KBM-7 (cell line): ENCODE measurements at places on chromosomes 12 and 14.

GRCh38 chr12:112812600-112813406, 21.3 kb downstream of the RPH3A start:
- DNase-seq, result no peak

GRCh38 chr14:68655911-68656316, 137.0 kb downstream of the ZFP36L1 start:
- no peak for DNase-seq

GRCh38 chr14:22776215-22776614, 9.7 kb downstream of the OXA1L start:
- DNase-seq, result no peak

DNA sequence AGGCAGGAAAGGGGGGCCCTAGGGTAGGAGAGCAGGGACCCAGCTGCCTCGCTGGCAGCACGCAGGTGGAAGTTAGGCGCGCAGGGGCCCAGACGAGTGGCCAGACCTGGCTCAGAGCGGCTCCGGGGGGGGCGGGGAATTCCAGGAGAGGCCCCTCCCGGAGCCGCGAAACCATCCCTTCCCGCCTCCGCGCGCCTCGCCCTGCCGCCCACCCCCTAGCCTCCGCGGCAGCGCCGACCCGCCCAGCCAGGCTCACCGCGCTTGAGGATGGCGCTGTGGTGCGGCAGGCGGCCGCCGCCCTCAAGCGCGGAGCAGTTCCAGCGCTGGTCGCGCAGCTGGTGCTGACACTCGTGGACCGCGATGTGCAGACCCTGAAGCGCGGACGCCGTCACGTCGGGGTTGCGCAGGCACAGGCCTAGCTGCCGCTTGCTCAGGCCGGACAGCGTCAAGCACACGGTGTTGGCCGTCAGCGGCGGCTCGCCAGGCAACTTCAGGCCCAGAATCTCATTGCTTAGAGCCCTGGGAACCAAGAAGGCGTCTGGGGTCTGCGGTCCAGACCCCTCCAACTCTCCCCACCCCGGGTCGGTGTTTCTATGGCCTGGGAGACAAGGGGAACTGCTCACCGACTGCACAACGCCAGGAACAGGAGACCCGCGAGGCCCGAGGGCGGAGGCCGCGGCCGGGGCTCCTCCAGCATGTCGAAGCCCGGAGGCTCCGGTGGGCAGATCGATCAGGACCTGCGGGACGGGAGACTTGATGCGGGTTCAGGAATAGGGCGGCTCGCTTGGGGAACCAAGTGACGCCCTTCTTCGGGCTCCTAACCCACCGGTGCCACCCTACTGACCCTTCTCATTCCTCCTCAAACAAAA, 1.5 kb downstream of the WNT10B start:
- no peak for DNase-seq

DNA sequence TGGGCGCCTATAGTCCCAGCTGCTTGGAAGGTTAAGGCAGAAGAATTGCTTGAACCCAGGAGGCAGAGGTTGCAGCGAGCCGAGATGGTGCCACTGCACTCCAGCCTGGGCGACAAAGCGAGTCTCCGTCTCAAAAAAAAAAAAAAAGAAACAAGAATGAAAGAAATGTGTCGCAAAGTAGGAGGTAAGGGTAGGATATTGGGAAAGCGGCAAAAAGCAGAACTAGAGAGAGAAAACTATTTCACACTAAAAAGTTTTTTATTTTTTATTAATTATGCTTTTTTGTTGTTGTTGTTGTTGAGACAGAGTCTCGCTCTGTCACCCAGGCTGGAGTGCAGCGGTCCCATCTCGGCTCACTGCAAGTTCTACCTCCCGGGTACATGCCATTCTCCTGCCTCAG, 17.7 kb downstream of the SBNO1 start:
- DNase-seq, result no peak

- no peak for DNase-seq
These were observed 18.6 kb downstream of the PPTC7 start for GRCh38 chr12:110564471-110564991.

DNA sequence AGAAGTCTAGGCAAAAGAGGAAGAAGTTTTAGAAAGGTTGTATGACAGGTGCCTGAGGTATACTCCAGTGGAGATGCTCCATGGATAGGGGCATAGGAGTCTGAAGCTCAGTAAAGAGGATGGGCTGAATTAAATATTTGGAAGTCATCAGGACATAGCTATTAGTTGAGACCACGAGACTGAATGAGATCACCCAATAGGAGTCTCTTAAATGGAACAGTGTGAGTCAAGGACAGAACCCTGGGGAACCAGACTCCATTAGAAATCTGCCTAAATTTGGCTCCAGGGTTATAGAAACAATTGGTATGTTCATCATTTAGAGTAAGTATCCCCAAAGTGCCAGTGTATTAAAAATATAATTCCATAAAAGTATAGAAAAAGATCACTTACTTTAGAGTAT, 172.6 kb downstream of the PRKCH start:
- no peak for DNase-seq

- no peak for DNase-seq
These were observed 299.6 kb downstream of the PCNX1 start for GRCh38 chr14:71206766-71207371.

DNA sequence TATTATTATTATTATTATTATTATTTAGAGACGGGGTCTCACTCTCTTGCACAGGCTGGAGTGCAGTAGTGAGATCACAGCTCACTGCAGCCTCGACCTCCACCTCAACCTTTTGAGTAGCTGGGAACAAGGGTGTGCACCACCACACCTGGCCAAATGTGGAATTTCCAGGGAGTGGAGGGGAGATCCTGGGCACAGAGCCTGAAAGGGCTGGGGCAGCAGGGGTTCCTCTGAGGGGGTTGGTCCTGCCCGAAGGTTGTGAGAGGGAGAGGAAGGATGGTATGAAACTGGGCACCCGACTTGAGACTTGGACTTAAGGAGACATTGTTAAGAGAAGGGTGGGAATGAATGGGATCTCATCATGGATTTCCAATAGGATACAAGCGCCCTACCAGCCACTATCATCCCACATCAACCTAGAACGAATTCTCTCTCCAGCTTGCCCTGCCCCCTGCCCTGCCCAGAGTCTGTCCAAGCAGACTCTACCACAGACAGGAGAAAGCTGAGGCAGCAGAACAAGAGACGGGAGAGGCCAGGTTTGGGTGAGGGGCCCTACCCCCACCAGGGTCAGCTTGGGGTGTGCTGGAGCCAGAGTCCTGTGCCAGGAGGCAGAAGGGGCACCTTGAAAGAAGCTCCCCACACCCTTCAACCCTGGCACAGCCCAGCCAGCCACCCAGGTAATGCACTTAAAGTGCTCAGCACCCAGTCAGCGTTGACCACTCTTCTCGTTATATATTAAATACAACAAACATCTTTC, 2.4 kb upstream of the DYNC1H1 start:
- DNase-seq, result no peak

GRCh38 chr12:13044002-13044905, at the start of gene FAM234B:
Gene FAM234B, plus strand, starts transcription at chr12:13044381. Its CDS starts 23 bp downstream, at chr12:13044404.
- peak; percentile 76 for DNase-seq

GRCh38 chr12:45458854-45459807, 243.2 kb downstream of the ANO6 start:
- no peak for DNase-seq

GRCh38 chr14:103735815-103736545, 20.4 kb downstream of the ZFYVE21 start:
- DNase-seq, result no peak

- no peak for DNase-seq
These were observed 45.5 kb downstream of the PPM1A start for GRCh38 chr14:60294411-60295069.

GRCh38 chr12:43318021-43318420, 234.0 kb downstream of the ADAMTS20 start:
- no peak for DNase-seq

DNA sequence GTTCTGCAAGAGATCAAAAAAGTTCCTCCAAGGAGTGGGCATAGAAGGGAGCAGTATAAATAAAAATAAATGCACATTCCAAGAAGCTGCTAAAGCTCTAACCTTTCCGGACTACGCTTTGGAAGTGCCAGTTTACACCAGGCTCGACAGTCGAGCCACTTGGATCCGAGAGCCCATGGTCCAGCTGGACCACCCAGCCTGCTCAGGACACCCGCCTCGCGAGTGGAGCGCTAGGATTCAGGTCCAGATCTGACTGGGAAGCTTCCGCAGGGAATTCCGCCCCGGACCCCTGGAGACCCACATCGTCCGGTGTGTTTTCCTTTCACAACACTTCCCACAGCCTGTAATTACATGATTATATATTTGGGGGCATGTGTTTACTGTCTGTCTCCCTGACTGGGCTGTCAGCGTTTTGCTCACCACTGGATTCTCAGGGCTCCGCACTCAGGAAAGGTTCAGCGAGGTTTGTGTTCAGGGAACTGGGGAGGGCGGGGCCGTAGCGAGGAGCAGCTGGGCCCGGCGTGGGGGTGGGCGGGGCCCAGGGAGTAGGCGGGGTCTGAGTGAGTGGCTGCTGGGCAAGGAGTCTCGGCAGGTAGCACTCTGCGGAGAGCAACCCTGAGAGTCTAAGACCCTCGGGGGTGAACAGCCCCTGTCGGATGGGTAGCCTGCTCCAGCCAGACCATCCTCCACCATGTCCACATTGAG, 52.3 kb upstream of the TMEM263 start:
- no peak for DNase-seq

DNA sequence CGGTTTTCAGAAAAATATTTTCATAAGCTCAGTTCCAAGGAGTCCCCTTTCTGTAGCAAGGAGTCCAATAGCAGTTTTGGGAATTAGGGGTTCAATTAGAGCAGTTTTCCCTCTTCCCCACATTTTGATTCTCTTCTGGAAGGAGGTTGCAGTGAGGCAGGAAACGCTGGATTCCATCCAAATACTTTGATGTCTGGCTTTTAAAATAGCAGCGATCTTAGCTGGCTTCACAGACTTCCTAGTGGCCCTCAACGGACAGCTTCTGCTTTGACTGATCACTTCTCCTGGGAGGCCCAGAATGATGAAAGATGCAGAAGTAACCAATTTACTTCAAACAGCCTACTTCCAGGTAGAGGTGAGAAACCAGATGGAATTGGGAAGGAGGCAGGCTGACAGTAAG, 63.1 kb downstream of the C12orf75 start:
- DNase-seq, result no peak

DNA sequence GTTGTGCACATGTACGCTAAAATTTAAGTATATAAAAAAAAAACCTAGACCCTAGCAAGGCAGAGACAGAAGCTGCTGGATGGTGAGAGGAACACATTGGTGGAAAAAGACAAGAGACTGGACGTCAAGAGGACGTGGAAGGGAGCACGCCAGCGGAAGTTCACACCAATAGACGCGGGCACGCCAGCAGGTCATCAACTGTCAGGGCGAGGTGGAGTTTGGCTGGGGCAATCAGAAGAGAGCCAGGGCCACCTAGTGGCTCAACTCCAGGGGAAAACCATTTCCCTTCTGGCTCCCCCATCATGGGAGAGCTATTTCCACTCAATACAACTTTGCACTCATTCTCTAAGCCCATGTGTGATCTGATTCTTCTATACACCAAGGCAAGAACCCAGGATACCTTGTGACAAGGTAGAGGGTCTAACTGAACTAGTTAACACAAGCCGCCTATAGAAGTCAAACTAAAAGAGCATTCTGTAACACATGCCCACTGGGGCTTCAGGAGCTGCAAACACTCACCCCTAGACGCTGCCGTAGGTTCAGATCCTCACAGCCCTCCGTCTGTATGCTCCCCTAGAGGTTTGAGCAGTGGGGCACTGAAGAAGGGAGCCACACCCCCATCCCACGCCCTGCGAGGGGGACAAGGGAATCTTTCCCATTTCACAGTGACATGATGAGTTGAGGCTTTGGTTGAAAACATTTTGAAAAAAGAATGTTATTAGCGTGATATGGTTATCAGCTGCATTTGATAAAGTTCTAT, 702.7 kb downstream of the TMTC2 start:
- peak; percentile 9 for DNase-seq

DNA sequence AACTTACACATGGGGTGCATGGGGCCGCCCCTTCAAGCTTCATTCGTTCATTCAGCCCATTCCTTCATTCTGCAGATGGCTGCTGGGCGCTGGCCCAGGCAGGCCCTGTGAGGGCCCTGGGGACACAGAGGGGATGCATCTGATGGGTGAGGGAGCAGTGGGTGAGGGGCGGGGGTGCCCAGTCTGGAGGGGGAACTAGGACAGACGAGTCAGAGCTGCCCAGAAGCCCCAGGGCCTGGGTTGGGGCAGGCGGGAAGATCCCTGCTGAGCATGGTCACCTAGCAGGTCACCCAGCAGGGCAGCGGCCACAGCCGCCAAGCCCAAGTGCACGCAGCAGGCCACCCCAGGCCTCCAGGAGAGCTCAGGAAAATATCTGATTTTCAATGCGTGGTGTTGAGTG, 14.1 kb downstream of the TRMT61A start:
- DNase-seq, result no peak

DNA sequence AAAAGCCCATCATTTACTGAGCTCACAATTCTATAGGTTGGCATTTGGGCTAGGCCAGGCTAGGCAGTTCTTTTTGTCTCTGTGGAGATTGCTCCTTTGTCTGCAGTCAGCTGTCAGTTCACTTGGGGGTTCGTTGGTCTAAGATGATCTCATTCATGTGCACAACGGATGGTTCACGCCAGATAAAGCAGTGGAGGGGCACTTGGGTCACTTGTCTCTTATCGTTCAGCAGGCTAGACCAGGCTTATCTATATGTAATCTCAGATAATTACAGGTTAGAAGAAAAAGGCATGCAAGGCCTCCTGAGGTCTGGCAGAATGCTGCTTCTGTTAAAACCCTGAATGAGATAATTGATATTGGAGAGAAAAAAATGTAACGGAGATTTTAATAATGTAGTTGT, 119.0 kb upstream of the ATP2B1 start:
- no peak for DNase-seq

DNA sequence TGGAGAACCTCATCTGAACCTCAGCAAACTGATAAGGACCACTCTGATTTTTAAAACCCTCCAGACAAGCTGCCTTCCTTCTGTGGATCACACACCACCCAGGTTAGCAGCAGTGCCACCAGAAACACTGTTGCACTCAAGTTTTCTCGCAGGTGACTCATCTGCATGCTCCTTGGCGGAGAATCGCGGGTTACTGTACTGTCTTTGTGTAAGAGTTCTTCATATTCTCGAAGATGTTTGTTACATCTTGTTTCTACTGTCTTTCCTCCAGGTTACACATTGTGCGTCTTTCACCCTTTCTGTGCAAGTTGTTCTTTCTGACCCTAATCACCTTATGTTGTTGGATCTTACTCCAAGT, 331.2 kb downstream of the CACNA1C start:
- no peak for DNase-seq
